ENCODE measurements at places on chromosomes 12 and 14.

GRCh38 chr12:63508543-63508942, 159.8 kb downstream of the DPY19L2 start:
- DNase-seq, result no peak

- DNase-seq, result no peak
These were observed 30.7 kb downstream of the PXN start for GRCh38 chr12:120234643-120235368.

- DNase-seq, result no peak
These were observed 130.9 kb upstream of the PLEKHA5 start for GRCh38 chr12:18998343-18999261.

- DNase-seq, result no peak
These were observed at the start of gene AKT1 for GRCh38 chr14:104794993-104795780. Gene AKT1, minus strand, starts transcription at chr14:104795748. Its CDS starts 3,105 bp downstream, at chr14:104792643.

- no peak for DNase-seq
These were observed 174.5 kb downstream of the TSPAN9 start for GRCh38 chr12:3251691-3252090.

DNA sequence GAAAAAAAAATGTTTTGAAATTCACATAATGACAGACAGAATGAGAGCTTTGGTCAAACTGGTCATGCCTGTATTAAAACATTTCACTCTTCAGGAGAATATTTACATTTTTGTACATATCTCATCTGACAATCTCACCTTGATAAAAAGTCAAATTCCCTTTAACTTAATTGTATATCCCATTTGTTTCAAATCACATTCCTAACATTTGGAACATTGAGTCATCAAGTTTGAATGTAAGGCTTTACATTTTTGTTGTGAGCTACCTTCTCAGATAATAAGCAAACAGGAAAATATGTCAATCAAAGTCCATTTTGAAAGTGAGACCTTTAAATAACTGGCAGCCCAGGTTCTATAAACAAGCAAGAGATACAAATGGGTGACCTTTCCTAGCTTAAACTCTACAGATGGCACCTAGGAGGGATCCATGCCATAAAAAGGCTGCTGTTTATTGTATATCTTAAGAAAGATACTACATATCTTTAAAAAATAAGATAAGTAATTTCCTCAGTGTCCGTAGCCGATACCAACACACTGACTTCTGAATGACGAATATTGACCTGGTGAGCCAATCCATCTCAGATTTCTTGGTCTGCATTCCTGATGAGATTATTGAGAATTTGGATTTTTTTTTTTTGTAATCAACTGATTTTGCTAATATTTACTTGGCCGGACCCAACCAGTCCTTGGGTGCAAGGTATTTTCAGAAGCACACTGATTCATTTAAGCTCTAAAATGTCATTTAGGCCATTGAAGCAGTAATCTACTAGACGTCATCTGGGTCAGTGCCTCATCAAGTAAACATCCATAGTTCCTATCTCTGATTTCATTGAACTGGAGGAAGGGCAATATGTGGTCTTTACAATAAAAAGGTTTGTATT, 259.6 kb downstream of the BTG1 start:
- DNase-seq, result no peak

- no peak for DNase-seq
These were observed 218.1 kb upstream of the HMGA2 start for GRCh38 chr12:65606008-65606766.

GRCh38 chr12:14521822-14522221, 45.9 kb downstream of the PLBD1 start:
- DNase-seq, result no peak

GRCh38 chr12:107440606-107441005, 245.0 kb upstream of the PWP1 start:
- no peak for DNase-seq

DNA sequence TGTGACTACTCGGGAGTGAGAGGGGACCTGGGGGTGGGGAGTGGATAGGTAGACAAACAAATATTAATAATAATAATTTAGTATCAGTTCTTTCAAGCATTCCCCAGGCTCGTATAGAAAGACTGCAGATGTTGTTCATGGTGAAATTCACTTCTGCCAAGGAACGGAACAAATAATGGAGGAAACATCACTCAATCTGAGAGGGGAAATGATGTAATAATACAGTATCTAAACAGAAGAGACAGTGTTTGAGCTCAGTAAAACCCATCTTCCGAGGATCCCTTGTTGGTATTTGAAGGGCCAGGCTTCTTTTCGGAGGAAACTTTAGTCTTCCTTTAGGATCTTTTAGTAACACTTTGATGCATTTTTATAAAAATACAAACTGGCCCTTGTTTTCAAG, 114.2 kb downstream of the KCNK10 start:
- no peak for DNase-seq

GRCh38 chr14:65243766-65244442, 141.6 kb upstream of the MAX start:
- DNase-seq, result no peak

DNA sequence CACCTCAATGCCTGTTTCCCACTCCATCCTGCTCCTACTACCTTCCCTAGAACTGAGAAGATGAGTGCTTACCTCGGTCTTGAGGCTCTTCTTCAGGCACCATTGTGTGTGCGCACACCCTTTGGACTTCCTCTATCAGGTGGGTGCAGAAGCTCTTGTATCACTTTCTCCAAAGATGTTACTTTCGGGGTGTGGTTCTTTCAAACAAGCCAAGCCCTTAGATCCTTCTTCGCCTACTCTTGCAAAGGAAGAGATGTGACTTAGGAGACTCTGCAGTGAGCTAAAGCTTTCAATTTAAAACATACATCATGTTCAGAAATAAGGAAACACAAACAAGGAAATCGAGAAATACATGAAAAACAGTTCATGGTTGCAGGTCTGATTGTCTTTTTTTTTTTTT, at the start of gene CLEC4C:
TSS of gene CLEC4C (minus strand) at position 130 of the 400 bp plus-strand sequence. CDS start at position 103, 27 bp downstream.
- no peak for DNase-seq

DNA sequence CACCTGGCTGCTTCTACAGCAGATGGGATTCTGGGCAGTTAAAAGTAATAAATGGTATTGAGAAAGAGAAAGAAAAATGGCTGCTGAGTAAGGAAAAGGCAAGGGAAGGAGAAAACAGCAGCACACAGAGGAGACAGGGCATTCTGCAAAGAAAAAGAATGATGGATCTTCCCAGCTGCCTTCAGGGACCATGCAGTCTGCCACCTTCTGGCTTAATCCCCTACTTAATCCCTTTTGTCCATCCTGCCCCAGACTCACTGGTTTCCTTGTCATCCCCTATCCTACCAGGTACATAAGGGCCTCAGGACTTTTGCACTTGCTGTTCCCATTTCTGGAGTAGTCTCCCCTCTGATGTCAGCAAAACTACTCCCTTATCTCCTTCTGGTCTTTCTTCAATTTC, 107.6 kb downstream of the GAS2L3 start:
- DNase-seq, result no peak

DNA sequence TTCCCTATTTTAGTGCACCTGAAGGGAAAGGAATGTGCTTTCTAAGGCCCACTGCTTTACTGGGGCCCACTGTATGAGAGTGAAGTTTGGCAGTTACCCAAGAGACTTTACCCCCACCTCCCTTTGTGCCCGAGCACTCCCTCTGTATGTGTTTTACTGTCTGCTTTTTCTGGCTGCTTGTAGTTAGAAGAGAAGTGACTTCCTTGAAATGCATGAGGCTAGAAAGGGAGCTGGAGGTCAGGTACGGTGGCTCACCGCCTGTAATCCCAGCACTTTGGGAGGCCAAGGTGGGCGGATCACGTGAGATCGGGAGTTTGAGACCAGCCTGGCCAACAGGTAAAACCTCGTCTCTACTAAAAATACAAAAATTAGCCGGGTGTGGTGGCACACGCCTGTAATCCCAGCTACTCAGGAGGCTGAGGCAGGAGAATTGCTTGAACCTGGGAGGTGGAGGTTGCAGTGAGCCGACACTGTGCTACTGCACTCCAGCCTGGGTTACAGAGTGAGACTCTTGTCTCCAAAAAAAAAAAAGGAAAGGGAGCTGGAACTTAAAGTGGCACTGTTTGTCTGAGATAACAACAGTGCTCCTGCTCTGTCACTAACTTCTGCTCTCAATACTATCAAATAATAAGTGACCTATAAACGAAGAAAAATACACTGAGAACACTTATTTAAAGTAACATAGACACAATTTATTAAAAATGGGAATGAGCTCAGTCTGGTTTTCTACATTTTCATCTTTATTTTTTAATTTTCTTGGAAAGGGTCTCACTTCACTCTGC, 5.8 kb downstream of the TRIP11 start:
- no peak for DNase-seq

GRCh38 chr12:15534322-15534721, 212.0 kb downstream of the PTPRO start:
- peak; percentile 16 for DNase-seq

Data from stimulated activated CD4-positive, alpha-beta T cell treated with anti-CD3 and anti-CD28 coated beads, Interleukin-2, amount 100 ng/mL, for 4 hours (primary cell).